Cerebellar nuclear complex (tissue), 1 donor: ENCODE measurements at places on chromosomes 12 and 14.

GRCh38 chr12:121784460-121784859 is 9.0 kb downstream of the RHOF start:
- DNase-seq, result no peak

- no peak for DNase-seq
These were observed 10.4 kb upstream of the MED13L start for GRCh38 chr12:116287842-116288301.

DNA sequence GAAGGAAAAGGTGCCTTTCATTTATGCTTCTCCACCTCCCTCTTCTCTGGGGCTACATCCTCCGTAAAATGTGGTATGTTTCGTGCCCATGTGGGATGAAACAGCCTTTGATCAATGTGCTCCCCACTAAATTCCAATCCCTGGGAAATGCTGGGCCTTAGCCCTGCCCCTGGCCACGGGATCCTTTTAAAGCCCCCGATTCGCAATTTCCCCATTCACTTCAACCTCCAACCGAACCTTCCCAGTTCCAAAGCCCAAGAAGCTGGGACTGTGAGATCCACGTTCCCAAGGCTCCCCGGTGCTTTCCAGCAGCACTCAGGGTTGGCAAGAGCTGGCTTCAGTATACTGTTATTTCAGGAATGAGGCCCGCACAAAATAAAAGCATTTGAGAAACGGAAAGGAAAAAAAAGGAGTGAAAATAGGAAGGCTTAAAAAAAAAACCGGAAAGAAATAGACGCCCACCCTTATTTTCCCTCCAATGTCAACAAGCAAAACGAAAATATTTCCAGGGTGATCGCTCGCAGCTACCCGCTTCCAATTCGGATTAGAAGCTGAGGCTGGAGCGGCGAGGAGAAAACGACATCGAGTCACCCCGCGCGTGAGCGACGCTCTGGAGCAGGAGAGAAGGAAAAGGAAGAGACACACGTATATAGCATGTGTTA is 1.3 kb upstream of the FOXG1 start:
- no peak for DNase-seq

DNA sequence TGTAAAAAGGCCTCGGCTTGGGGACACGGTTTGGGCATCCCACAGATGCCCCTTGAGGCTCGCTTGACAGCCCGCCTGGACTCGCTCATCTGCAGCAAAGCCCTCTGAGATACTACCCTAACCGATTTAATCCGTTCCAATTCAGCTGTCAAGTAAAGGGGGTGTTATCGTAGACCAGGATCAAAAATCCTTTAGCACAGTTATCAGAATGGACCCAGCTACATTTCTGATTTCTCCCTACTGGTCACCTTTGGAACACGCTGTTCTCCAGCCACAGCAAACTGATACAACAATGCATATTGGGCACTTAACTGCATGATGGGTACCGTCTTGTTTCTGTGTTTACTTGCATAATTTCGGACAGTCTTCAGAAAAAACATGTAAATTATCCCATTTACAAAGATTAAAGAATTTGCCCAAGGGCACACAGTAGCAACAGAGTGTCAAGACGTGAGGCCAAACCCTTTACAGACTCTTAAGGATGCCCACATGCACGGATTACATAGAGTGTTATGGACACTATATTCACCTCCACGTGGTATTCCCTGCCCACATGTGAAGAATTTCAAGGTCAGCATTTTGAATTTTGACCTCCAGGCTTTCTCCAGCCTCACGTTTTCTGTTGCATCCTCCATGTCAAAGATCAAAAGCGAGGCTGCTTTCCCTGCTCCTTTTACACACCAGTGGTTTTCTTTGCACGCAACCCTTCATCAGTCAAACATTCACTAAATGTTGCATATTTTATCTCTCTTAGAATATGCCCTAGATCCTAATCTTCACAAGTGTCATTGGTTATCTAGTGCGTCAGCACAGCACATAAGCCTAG is 3.2 kb upstream of the DUSP6 start:
- DNase-seq, result no peak

DNA sequence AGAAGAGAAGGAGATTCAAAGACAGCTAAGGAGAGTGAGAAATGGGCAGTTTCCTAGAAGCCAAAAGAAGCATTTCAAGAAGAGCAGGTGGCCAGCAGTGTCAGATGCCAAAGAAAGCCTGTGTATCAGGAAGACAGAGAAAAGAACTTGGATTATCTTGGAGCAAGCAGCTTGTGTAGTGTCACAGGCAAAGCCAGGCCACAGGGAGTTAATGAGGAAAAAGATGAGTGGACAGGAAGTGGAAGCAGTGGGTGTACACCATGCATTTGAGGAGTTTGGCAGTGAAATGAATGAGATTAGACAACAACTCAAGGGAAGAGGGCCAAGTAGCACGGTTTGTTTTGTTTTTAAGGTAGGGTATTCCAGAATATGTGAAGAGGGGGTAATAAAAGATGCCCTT is 5.6 kb upstream of the MYH7 start:
- DNase-seq, result no peak

GRCh38 chr14:61628016-61628725 is 67.1 kb upstream of the HIF1A start:
- no peak for DNase-seq
